Heart right ventricle (tissue), 16 donors: ENCODE measurements at places on chromosomes 6 and 20. TPM values are rescaled to one million over a fixed set of nuclear protein-coding genes. Genes with fewer than 3 reads are reported as not detected.

The FAXC gene
- total RNA-seq = not detected

The IMPG1 gene
- total RNA-seq = not detected

The GSTA3 gene
- total RNA-seq = not detected

- DNase-seq = no peak
Observed at GRCh38 chr6:67431076-67431475, 1204.0 kb upstream of the ADGRB3 start.

GRCh38 chr6:82068721-82069120 is 178.8 kb downstream of the IBTK start:
- no peak for DNase-seq
